Femur (tissue), 1 donor: ENCODE measurements at places on chromosomes 4 and X.

GRCh38 chr4:53098681-53099121, 236.6 kb downstream of the RASL11B start:
- no peak for DNase-seq

DNA sequence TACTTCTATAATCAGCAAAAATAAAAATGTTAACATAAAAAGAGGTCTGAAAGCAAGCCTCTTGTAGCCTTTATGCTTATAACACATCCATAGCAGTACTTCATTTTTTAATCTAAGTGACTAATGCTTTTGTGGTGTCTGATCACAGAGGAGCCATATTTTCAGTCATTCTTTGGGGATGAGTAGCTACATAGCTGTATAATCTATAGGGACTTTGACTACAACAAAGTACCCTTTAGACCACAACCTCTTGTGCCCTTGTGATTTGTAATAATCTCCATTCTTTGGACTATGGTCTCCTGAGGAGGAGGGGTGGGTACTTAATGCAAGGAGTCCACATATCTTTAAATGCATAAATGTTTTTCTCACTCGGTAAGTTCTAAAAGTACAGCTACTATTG, 9.6 kb downstream of the DRP2 start:
- no peak for DNase-seq

GRCh38 chrX:131762802-131763234, 218.9 kb downstream of the OR13H1 start:
- peak; percentile 86 for DNase-seq

GRCh38 chr4:107220976-107221375, 184.9 kb upstream of the DKK2 start:
- DNase-seq: no peak

DNA sequence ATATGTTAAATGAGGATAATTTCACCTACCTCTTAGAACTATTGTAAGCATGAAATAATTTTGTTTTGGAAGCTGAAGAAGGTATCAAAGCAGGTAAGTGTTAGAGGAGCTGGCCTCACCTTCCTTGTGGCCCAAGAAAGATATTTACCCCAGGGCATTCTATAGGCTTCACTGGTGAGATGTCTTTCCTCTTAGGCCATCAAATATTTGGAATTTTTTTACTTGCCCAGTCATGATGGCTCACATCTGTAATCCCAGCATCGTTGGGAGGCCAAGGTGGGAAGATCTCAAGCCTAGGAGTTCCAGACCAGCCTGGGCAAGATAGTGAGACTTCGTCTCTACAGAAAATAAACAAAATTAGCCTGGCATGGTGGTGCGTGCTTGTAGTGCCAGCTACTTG, 6.1 kb upstream of the SMS start:
- no peak for DNase-seq

DNA sequence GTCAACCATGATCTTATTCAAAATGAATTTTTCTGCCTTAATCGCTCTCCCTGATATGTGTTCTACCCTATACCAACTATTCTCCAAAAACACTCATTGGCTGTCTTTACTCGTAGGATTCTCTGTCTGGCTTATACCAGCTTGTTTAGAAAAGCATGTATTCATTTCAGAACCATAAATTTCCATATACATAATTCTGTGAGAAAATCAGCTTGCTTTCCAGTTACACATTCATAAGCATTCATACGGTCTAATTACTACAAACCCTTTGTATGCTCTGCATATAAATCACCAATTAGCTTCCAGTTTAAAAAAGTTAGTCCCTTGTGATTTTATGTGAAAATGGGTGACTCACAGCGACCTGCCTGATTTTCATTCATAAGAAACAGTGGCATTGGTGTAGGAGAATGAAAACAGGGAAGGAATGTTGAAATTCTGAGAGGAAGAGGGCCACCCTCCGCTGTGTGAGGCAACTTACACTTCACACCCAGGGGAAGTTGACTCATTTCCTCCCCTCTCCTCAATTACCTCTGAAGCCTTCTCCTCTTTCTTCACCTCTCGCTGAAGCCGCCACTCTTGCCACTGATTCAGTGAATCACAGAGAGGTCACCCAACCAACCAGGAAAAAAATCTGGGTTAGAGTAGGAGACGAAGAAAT, 63.3 kb downstream of the MEPE start:
- DNase-seq: peak; percentile 39

DNA sequence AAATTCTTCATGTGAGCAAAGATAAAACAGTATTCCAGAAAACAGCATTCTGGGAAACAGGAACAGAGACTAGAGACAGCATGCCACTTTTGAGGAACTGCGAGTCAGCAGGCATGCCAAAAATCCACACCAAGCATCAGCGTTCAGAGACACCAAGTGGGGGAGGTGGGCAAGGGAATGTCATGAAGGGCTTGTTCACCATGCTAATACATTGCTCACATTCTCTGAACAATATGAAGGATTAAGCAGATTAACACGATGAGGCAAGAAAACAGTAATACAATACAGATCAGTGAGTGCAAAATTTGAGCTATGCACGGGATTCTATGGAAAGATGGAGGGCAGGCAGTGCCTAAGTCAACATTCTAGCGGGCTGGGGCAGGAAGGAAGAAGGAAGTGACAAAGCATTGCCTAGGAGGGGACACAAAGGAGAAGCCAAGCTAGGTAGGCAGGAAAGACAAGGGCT, 278.3 kb downstream of the FBXW7 start:
- DNase-seq: no peak

DNA sequence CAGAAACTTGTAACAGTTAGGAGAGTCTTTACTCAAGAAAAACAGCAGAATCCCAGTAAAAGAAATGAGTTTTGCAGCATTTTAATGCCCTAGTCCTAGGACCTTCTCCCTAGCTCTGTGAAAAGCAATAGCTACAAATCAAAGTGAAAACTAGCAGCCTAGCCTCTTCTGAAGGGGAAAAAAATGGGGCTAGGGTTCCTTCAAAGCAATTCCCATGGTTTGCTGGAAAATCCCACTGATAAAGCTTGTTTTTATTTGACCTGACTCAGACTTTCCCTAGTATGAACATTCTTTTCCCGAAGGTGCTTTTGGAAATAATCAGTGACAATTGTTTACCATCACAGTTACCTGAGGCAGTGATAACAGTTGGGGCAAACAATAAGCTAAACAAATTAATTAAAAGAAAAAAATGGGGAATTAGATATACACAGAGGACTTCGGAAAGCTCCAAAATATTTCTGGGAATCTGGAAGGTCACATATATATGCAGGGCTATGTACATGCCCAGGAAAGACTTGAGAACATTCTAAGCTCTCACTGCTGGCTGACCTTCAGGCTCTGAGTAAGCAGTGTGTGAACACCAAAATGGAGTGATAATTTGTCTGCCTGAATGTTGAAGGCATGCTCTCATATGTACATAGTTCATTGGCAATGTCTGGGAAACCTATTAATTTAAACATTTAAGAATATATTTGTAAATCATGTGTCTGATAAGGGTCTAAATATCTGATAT, 285.9 kb downstream of the KCTD8 start:
- DNase-seq: no peak

DNA sequence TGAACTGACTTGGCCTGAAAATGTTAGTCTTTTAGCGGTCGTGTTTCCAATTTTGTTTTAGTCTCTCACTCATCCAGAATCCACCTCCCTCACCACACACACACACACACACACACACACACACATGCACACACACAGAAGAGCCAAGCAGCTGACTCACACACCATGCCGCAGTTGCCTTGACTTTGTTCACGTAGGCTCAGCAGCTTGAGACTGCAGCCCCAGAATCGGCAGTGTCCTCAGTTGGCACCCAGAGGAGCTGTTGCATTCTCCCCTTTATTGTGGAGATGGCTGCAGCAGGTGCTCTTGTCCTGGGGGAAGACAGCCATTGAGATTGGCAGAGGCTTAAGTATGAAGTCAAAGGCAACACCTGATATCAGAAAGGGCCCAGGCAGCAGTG, 20.9 kb upstream of the XPNPEP2 start:
- peak; percentile 69 for DNase-seq

GRCh38 chr4:134762053-134762452, 560.5 kb upstream of the PABPC4L start:
- DNase-seq: no peak

DNA sequence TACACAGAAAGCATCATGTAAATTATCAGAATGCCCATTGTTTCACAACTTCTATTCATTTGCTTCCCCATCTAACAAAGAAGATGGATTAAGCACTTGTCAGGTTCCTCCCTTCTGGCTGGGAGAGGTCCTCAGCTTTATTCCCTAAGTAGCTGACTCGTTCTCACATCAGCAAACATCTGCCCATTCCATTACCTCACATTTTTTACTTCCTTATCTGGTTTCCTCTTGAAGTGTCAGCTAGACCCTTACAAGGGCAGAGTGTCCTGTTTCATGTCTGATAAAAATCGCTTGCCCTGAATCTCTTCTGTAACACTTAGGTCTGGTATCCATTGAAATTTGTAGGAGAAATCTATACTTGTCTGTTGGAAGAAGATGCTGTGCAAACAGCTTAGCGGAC, 34.7 kb downstream of the TMPRSS11A start:
- DNase-seq: no peak

GRCh38 chrX:29870608-29871007, 344.8 kb upstream of the MAGEB2 start:
- DNase-seq: no peak

- no peak for DNase-seq
Measured at GRCh38 chrX:9671998-9672397, 93.6 kb downstream of the GPR143 start.

GRCh38 chr4:128255906-128256305, 31.7 kb downstream of the PGRMC2 start:
- DNase-seq: no peak

GRCh38 chrX:37745835-37746217, 34.0 kb upstream of the CYBB start:
- DNase-seq: no peak

DNA sequence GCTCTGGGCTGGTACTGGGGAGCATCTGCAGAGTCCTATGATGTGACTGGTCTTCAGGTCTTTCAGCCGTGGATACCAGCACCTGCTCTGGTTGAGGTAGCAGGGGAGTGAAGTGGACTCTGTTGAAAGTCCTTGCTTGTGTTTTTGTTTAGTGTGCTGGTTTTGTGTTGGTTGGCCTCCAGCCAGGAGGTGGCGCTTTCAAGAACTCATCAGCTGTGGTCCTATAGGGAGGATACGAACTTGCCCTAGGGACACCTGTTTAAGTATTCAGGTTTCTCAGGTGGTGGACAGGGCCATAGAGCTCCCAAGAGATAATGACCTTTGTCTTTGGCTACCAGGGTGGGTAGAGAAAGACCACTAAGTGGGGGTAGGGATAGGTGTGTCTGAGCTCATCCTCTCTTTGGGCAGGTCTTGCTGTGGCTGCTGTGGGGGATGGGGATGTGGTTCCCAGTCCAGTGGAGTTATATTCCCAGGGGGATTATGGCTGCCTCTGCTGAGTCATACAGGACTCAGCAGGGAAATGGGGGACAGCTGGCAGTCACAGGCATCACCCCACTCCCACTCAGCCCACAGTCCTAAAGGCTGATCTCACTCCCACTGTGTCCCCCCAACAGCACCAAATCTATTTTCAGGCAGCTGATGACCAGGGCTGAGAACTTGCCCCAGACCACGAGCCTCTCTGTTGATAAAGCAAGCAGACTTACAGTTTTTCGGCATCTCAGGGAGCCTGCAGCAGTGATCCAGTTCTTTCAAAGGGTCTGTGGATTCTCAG, 24.1 kb downstream of the MSMO1 start:
- DNase-seq: no peak

- no peak for DNase-seq
Measured at GRCh38 chr4:128488055-128488705, 200.6 kb upstream of the PGRMC2 start.

- no peak for DNase-seq
Measured at GRCh38 chr4:780716-781492, 45.0 kb downstream of the CPLX1 start.

- DNase-seq: no peak
Measured at GRCh38 chr4:118968813-118969212, 80.2 kb downstream of the SYNPO2 start.

DNA sequence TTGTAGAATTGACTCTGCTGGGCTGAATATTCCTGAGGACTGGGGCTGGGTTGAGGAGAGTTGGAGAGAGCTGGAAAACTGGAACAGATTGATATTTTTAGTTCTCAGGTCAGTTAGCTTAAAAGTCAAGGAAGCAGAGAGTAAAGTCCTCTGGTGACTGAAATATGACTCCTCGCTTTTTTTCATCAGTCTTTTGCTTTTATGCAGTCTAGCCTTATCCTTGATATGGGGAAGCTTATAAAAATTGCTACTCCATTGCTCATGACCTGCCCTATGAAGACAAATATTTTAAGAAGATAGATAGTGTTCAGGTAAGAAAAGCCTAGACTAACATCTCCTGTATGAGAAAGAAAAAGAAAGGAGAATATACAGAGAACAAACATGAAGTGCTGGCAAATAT, 152.7 kb downstream of the C4orf33 start:
- no peak for DNase-seq

DNA sequence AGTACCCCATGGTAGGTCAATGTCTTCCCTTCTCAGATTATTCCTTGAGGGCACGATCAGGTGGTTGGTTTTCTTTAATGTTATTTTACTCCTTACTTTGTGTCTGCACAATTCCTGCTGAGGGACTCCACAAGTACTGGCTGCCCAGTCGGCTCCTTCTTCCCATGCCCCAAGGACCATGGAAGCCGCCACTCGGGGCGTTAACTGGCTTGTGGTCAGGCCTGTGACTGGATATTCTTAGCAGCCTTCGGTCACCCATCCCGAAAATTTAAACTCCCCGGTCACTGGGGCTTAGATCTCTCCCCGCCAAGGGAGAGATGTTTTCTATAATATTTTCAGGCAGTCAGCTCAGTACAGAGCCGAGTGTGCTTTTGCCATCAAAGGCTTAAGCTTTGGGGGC, 24.7 kb upstream of the BCOR start:
- no peak for DNase-seq

GRCh38 chr4:147477439-147477838, 3.5 kb upstream of the EDNRA start:
- DNase-seq: no peak

DNA sequence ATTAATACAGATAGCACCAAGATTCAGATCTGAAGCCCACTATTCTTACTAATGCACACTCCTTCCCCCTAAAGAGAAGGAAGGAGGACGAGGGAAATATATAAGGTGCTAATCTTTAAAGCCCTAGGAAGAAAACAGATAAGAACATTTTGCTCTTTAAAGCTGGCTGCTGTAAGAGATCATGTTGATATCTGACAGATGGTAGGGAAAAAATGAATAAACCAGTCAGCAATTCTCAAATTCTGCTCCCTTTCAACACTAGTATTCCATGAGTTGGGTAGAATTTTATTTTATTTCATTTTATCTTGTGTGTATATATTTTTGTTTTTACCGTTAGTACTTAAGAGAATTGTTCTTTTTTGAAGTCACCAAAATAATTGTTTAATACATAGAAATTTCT, 19.2 kb downstream of the OTC start:
- no peak for DNase-seq

GRCh38 chr4:8675906-8676305, 83.3 kb downstream of the CPZ start:
- DNase-seq: no peak
